Sciatic nerve (tissue), 2 donors: ENCODE measurements at places on chromosomes 13 and 19.

- DNase-seq = no peak
Observed at GRCh38 chr13:50915565-50915964, 6.0 kb downstream of the RNASEH2B start.

- DNase-seq = no peak
Observed at GRCh38 chr13:67353941-67354340, 123.8 kb upstream of the PCDH9 start.

DNA sequence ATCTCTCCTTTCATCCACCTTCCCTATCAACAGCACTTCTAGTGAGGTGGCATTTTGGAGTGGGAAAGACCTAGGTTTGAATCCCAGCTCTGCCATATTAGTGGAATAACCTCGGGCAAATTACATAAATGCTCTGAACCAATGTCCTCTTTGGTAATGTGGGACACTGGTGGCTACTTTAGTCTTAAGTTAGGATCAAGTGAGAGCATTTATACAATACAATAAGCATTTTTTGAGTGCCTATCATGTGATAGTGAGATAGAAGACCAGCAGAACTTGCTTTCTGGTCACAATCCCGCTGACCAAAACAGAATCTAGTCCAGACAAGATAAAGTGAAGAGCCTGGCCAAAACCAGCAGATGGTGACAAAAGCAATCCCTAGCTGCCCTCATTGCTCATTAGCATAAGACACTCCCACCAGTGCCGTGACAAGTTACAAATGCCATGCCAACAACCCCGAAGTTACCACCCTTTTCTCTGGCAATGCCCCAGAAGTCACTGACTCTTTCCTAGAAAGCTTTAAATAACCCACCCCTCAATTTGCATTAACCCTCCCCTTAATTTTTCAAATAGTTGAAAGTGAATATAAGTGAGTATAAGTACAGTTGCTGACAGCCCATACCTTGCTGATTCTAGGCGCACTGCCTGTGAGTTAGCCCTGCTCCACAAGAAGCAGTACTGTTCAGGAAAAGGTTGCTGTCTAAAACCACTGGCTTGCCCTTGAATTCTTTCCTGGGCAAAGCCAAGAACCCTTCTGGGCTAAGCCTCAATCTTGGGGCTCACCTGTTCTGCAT is 28.9 kb upstream of the KPNA3 start:
- DNase-seq = no peak

DNA sequence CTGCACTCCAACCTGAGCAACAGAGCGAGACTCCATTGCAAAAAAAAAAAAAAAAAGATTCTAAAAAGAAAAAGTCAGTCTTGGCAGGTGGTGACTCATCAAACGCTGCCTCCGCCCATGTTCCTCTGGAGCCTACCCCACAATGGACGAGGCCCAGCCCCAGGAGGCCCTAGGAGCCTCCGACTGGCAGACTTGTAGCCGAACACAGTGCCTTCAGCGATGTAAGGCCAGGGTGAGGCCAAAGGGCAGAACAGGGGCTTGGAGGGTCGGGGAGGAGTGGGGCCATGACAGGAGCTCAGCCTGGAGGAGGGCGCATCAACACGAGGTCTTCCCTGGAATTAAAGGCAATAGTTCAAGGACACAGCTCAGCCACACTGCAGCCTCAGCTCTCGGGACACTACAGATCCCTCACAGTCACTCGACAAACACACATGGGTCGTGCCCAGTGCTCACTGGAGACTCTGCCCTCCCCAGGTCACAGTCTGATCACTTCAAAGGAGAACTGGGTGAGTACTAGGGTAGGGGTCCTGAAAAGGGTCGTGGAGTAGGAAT is 5.1 kb downstream of the USE1 start:
- no peak for DNase-seq
